ENCODE measurements at places on chromosomes 11 and 22.
A peak's percentile ranks its signal among the peaks of the same experiment; 100 is the strongest.

DNA sequence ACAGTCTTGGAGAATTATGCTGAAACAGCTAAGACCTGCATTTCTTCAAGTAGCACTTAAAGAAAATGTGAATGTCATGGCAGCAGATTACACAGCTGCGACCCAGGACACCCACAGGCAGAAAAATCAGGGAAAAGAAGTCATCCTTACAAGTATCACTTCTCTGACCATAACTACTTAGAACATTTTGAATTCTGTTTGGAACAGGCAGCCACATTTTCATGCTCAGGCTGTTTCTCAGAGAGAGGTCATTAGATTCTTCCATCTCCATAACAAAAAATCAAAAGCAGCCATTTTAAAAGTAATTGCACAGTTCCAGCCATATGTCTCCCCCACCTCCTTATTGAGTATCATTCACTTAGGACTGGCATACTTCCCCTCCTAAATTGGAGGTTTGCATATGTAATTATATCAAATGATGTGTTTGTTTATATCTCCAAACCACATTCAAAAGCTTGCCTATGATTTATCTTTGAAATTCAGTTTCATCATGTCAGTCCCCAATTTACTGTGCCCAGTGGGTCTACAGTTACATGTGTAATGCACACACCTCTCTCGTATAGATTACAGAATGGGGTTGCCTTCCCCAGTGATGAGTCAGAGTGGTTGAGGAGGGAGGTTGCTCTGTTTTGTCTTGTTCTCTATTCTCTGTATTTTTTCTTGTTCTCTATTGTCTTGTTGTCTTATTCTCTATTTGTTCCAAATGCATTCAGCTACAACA lies 276.5 kb upstream of the MTNR1B start:
- no peak for DNase-seq

DNA sequence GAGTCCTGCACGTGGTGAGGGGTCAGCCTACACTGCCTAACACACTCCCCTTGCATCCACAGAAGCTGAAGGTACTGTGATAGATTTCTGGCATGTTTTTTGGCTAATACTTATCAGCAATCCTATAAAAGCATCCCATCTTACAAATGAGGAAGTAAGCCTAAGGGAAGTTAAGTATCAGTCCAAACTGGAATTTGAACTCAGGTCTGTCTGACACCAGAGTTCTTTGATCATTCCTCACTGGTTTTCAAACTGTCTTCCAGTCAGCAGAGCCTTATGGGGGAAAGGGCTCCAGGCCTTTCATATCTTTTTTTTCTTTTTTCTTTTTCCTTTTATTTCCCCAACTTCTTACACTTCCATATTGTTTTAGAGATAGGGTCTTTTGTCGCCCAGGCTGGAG lies 105.6 kb downstream of the RBFOX2 start:
- DNase-seq = no peak

DNA sequence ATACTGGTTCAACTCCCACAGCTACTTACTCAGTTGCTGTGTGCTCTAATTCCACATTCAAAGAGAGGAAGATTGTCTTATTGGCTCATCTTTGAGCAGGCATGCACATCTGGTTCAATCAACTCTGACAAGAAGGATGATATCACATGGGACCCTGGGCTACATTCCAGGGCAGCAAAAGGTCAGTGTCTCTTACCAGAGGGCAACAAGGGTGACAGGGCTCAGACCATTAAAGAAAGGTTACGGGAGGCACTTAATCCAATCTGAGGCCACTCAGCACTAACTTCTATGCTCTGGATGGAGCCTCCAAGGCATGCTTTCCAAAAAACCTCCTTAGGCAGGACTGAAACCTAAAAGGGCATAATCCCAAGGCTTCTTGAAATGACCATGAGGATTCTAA lies 549.4 kb upstream of the API5 start:
- DNase-seq = no peak

- no peak for DNase-seq
These were observed 3.6 kb upstream of the LMO1 start for GRCh38 chr11:8267280-8267679.

DNA sequence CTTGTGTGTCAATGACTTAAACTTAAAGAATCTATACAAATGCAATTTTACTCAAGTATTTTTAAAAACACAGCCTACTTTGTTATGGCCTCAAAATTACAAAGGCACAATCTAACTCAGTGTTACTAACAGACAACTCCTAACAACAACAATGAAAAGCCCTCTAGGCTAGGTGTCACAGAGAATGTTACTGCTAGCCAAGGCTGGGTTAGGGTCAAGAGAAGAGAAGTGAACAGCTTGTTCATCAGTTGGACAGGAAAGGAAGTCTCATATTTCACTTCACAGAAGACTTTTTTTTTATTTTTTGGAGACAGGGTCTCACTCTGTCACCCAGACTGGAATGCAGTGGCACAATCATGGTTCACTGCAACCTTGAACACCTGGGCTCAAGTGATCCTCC lies 26.0 kb downstream of the CLDN25 start:
- DNase-seq = no peak

DNA sequence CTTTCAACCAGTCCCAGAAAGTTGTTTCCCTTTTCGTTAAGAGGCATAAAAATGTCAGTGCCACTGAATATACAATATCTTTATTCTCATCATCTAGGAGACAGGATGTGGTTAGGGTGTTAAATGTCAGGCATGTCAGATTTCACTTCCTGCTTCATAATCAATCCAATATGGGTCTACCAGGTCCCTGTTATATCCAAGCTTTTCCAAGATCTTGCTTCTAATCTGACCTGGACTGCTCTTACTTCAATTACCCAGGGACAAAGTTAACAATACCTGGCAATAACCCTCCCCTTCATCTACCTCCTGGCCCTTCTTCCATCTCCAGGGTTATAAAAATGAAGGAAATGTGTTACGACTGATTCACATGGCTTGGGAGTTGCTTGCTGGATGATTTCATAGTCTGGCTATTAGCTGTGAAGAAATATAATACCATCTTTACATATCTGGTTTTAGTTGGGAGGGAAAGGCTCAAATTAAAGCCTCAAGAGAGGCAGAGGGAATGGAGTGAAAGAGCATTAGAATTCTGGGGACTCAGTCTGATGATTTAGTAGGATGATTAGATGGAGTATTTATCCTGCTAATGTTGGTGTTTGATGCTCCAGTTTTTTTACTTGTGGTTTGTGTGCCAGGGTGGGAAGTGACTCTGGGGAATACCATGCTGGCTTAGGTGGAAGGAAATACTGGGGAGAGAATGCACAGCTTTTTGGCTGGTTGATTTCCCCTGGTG lies 534.3 kb downstream of the ETS1 start:
- no peak for DNase-seq

GRCh38 chr22:25054943-25055511 lies 102.5 kb downstream of the KIAA1671 start:
- DNase-seq = peak; percentile 61

- no peak for DNase-seq
These were observed 14.3 kb upstream of the EFCAB6 start for GRCh38 chr22:43826142-43827002.

- DNase-seq = no peak
These were observed 231.4 kb downstream of the BLID start for GRCh38 chr11:121884626-121885025.

- DNase-seq = no peak
These were observed 130.8 kb downstream of the HIPK3 start for GRCh38 chr11:33387996-33388395.

- DNase-seq = no peak
These were observed 20.0 kb upstream of the LMO1 start for GRCh38 chr11:8283465-8284230.

DNA sequence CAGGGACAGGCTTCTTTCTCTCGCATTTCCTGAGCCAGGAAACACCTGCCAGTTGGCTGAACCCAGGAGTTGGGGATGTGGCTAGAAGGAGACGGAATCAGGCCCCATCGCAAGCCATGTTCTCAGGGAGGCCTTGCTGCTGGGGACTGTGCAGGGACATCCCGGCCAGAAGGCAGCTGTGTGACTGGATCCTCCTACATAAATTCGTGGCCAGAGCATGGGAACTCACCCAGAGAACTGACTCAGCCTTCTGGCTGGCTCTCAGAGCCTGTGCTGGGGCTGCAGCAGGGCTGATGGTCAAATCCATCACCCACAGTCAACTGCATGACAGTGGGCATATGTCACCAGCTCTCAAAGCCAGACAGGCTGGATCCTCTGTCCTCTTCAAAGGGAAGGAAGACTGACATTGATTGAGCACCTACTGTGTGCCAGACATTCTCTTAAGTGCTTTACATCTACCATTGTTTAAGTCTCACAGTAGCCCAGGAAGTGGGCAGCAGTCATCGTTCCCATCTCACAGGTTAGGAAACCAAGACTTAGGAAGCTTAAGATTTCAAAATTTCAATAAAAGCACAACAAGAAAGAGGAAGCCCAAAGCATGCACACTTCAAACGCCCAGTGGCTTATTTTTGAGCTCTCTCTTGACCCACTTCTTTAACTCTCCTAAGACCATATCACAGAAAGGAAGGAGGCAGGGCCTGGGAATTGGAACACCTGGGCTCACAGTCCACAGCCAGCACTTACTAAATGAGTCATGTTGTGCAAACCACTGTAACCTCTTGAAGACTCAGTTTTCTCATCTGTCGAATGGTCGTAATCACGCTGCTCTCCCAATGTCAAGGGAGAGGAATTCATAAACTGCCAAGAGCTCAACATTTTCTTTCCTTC lies 30.9 kb upstream of the CACNG2 start:
- no peak for DNase-seq

- no peak for DNase-seq
These were observed 417.9 kb downstream of the CTTN start for GRCh38 chr11:70816156-70816678.

- DNase-seq = no peak
These were observed 74.8 kb downstream of the ARHGAP42 start for GRCh38 chr11:100761841-100762240.

GRCh38 chr11:117871160-117871559 lies 5.3 kb downstream of the FXYD6 start:
- no peak for DNase-seq

- DNase-seq = peak; percentile 50
These were observed 1.4 kb downstream of the TMEM109 start for GRCh38 chr11:60915248-60915914.

DNA sequence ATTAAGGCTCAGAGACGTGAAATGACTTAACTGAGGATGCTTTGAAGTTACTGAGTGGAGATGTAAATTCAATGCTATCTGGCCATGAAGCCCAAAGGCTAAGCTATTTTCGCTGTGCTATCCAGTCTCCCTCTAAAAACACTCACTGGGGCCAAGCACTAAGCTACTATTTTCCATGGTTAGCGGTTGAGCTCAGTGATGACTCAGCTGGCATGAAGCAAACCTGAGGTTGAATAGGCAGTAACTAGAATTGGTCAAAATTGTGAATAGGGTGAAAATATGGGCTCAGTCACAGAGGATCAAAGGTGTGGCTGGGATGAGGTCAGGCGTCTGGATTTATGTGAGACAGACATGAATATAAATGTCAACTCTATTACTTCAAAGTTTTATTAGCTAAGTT lies 564.2 kb upstream of the KIRREL3 start:
- no peak for DNase-seq

DNA sequence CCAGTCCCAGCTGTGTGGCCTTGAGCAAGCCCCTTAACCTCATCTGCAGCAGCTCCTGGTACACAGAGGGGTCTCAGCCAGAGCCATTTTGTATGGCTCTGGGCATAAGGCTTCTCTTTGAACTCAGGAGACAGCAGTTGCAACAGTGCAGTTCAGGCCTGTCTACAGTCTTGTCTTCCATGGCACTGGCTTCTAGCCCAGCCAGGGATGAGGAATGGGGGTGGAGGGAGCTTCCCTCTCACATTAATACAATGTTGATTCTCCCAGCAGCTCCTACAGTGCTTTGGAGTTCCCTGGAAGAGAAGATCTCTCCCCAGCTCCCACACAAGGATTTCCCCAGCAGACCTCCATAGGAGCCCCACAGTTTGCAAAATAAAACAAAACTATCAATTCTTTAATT lies 350.2 kb downstream of the BUD13 start:
- no peak for DNase-seq

DNA sequence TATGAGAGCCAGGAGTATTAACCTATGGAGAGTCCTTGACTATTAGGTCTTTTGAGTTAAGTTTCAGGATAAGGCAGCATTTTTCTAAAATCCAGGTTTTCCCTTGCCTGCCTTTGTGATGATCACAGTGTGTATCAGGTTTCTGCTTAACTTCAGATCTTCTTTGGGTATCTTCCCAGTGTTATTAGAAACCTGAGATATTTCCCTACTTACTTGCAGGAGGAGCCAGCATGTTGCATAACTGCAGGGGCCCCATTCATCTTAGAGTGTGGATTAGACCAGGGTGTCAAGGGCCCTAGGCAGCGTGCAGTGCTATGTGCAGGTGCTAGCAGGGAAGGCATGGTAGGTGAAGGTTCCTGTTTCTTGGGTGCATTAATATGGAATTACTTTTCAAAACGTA lies 69.5 kb downstream of the ZNRF3 start:
- no peak for DNase-seq

- DNase-seq = peak; percentile 63
These were observed 6.3 kb upstream of the KDELR3 start for GRCh38 chr22:38461414-38462081.

GRCh38 chr11:58900479-58901420 lies 38.5 kb upstream of the GLYATL1 start:
- peak; percentile 46 for DNase-seq

GRCh38 chr11:92227959-92228935 lies 3.6 kb downstream of the FAT3 start:
- no peak for DNase-seq

- DNase-seq = no peak
These were observed 9.5 kb downstream of the OR5P2 start for GRCh38 chr11:7787239-7787638.

DNA sequence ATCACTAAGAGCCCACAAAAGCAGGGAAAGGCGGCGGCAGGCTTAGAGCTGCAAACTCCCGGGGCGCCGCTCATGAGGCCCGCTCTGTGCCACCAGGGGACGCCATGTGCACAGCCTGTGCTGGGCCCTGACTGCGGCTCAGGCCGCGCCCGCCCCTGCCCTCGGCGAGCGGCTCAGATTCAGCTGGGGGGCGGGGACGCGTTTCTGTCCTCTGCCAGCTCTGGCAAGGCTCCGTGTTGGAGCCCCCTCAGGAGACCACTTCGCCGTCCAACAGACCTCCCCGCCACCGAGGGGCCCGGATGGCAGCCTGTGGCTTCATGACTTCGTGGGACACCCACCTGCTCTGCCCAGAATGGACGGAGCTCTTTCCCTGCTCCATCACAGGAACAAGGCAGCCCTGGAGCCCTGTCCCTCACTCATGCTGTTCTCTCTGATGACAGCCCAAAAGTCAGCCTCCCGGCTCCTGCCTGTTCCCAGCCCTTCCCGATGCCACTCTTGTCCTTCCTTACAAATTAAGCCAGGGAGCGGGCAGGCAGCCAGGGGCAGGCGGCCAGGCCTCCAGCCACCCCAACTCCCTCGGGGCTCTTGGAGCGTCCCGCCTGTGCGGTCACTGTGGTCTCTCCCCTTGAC lies 69.1 kb downstream of the NAT10 start:
- DNase-seq = peak; percentile 78

- DNase-seq = no peak
These were observed 1027.7 kb downstream of the OPCML start for GRCh38 chr11:132504501-132505041.

DNA sequence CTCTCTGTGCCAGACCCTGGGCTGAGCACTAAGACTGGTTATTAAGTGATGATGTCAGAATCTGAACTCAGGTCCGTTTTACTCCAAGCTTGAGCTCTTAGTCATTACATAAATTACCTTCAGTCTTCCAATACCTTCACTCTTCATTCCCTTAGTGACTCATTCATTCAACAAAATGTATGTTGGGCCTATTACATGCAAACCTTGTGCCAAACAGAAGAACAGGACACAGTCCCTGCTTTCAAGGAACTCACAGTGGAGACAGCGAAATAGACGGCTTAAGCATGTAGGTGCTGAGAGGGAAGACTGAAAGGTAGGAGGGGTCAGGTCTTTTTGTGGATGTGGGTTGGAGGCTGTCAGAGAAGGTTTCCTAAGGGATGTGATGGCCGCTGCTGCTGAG lies 3.3 kb downstream of the KCTD14 start:
- DNase-seq = no peak
